Activated T-helper 1 cell treated with anti-CD3 and anti-CD28 coated beads, Interleukin-12 subunit alpha, Interleukin-12 subunit beta, Interleukin-2, Interleukin-4 antibody, amounts not matched to agents 30 ng/mL and 10 ng/mL and 1 ng/mL, durations not matched to agents 14 hours and 24 hours and 36 hours (primary cell): ENCODE measurements at places on chromosomes 7 and 10. TPM values are rescaled to one million over a fixed set of nuclear protein-coding genes. Genes with fewer than 3 reads are reported as not detected.

EBLN1 gene
- not detected in 2 replicates for total RNA-seq

NYAP1 gene
- total RNA-seq = 0.23 and 0.37 TPM in 2 replicates

SPDYE11 gene
- total RNA-seq = not detected in 2 replicates

CAMK2B gene
- 0.47 and 0.76 TPM in 2 replicates for total RNA-seq

VPS41 gene
- 52.9 and 56.3 TPM in 2 replicates for total RNA-seq

TMEM236 gene
- 0.05 TPM in 1 of 2 replicates, not detected in the other for total RNA-seq

C10orf143 gene
- total RNA-seq = 3.3 and 3.6 TPM in 2 replicates

VSTM2A gene
- not detected in 2 replicates for total RNA-seq

FOXP2 gene
- total RNA-seq = not detected in 2 replicates

MEST gene
- total RNA-seq = 4.1 and 9.1 TPM in 2 replicates

MOGAT3 gene
- not detected in 2 replicates for total RNA-seq

KCND2 gene
- not detected in 2 replicates for total RNA-seq

COL1A2 gene
- 9.3 and 10.2 TPM in 2 replicates for total RNA-seq

SUMF2 gene
- total RNA-seq = 157 and 166 TPM in 2 replicates

ANKRD61 gene
- 0.44 and 0.56 TPM in 2 replicates for total RNA-seq

AZGP1 gene
- not detected in 2 replicates for total RNA-seq

CTAGE6 gene
- 0.93 TPM in 1 of 2 replicates, not detected in the other for total RNA-seq

ZNF25 gene
- 6.4 and 8.1 TPM in 2 replicates for total RNA-seq

PON1 gene
- total RNA-seq = not detected in 2 replicates

ZNF503 gene
- total RNA-seq = 0.07 TPM in 1 of 2 replicates, not detected in the other

TMEM60 gene
- total RNA-seq = 9.0 and 11.0 TPM in 2 replicates

ACBD7 gene
- total RNA-seq = 2.3 and 2.7 TPM in 2 replicates

WNT2 gene
- not detected in 2 replicates for total RNA-seq

DCLRE1A gene
- 14.4 and 16.0 TPM in 2 replicates for total RNA-seq

NRG3 gene
- 0.10 TPM in 1 of 2 replicates, not detected in the other for total RNA-seq

LBX1 gene
- not detected in 2 replicates for total RNA-seq

PHKG1 gene
- 3.4 and 4.3 TPM in 2 replicates for total RNA-seq

APBB1IP gene
- total RNA-seq = 39.6 and 43.6 TPM in 2 replicates

SEMA3D gene
- 0.60 and 0.64 TPM in 2 replicates for total RNA-seq

CALHM3 gene
- not detected in 2 replicates for total RNA-seq

TMEM176A gene
- total RNA-seq = not detected in 2 replicates

PKD1L1 gene
- 0.07 TPM in 1 of 2 replicates, not detected in the other for total RNA-seq

ACTL6B gene
- total RNA-seq = not detected in 2 replicates

TRIM50 gene
- not detected in 2 replicates for total RNA-seq

ZNF92 gene
- 14.7 and 16.6 TPM in 2 replicates for total RNA-seq

TMEM229A gene
- total RNA-seq = not detected in 2 replicates
